ENCODE measurements at places on chromosomes 11 and 22.

DNA sequence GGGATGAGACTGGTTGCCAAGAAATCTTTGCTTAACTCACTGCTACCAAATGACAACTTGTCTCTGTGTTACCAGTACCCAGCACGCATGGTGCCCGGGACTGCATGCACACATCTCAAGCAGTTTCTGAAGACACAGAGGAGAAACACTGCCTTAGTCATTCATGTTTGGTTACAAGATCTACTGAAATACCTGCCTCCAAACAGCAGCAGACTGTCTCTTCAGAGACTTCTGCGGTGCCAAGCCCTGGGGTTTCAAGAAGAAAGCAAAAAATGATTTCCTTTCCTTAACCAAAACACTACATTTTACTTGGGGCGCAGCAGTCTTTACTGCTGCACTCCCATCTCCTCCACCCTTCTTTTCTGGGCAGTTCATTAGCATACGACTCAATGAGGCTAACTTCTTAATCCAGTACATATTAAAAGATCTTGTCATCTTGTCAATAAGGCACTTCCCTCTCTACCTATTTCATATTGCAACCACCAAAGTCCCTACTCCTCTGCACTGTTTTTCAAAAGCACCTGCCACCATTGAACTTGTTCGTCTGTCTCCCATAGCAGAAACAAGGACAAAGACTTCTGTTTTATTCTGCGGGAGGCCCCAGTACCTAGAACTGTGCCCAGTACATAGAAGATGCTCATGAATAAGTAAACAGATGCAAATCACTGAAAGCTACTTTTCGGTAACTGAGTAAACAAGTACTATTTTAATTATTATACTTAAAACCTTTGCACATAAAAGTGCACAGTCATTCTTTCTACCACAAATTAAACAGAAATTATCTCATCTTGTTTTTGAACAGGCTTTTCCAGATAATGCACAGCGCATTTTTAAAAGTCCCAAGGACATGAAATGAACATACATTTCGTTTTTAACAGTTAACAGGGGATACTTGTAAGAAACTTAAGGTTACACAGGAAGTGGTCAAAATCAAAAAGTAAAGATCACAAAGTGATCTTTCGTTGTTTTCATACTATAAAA is 4.0 kb downstream of the NAP1L4 start:
- no peak for DNase-seq

DNA sequence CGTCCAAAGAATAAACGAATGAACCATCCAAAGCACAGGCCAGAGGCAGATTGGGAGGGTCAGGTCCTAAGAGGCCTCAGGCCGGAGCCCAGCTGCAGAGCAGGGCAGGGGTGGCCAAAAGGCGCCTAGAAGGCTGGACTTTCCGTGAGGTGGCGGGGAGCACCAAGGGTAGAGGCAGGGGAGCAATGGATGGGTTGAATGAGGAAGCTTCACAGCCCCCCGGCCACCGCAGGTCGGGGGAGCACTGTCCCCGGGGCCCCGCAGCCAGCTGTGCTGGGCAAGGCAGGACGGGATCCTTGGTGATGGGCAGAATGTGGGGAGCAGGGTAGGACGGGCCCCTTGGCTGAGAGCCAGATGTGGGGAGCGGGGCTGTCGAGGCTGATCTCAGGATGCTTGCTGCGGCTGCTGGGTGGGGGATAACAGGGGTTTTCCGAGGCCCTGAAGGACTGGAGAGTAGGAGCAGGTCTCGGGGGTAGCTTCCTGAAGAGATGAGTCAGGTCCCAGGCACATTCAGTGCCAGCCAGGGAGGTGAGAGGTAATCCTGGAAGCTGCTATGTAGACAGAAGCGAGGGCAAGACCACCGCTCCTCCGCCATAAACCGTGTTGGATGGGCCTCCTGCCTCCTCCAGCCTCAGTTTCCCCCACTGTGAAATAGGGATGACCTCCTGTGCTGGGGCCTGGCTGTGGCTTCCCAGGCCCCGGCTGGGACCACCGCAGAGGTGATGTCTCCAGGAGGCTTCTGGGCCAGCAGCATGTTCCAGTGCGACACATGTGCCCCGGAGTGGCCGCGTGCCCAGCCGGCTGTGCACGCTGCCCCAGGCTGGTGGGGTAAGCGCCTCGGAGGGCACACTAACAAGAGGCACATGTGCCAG is 34.6 kb upstream of the KCNQ1OT1 start:
- no peak for DNase-seq

GRCh38 chr11:118914987-118915386 is 10.7 kb downstream of the BCL9L start:
- DNase-seq: no peak

DNA sequence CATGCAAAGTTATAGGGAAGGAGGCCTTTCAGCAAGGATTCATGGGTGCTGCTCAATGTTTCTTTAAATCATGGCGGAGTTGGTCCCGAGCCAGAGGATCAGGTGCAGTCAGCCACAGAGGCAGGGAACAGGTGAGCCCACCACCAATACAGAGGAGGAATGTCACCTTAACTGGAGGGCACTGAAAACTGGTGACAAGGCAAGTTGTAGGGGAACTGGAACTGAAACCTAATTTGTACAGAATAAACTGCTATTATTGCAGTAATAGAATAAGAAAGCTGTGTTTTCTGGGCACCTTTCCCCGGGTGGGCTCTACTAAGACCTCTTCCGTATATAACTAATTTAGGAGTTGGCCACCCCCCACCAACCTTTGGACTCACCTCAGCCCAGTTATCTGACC is 296.0 kb upstream of the NARS2 start:
- DNase-seq: no peak

DNA sequence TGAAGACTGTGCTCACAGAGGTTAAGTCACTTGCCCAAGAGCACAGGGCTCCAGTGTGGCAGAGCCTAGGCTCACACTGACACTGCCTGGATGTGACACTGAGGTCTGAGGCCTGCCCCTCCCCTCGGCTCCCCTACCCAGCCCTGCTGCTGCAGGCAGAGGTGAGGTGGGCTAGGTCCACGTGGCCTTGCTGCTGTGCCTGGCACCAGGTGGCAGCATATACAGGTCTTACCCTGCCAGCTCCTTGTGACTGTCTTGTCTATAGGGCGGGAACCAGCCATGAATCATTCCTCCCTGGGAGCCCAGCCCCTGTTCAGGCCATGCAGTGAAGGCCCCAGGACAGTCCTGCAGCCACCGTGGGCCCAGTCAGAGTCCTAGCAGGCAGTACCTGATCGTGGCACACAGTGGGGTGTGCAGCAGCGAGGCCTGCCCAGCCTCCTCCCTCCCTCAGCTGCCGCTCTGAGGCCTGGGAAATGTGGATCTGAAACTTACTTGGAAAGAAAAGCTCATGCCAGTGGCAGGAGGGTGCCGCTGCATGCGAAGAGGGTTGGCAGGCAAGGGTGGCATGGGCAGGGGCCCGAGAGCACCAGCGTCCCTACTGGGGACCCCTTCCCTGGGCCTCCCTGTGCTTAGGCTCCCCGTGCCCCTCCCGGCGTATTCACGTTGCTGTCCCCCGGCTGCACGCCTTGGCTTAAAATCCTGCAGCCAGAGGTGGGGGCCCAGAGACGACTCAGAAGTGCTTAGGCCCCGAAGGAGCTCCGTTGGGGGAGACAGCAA is 1.2 kb upstream of the CERK start:
- DNase-seq: no peak

GRCh38 chr11:130124096-130124495 is 35.5 kb upstream of the ST14 start:
- no peak for DNase-seq

- no peak for DNase-seq
Observed at GRCh38 chr11:77413850-77414460, 59.9 kb downstream of the PAK1 start.

DNA sequence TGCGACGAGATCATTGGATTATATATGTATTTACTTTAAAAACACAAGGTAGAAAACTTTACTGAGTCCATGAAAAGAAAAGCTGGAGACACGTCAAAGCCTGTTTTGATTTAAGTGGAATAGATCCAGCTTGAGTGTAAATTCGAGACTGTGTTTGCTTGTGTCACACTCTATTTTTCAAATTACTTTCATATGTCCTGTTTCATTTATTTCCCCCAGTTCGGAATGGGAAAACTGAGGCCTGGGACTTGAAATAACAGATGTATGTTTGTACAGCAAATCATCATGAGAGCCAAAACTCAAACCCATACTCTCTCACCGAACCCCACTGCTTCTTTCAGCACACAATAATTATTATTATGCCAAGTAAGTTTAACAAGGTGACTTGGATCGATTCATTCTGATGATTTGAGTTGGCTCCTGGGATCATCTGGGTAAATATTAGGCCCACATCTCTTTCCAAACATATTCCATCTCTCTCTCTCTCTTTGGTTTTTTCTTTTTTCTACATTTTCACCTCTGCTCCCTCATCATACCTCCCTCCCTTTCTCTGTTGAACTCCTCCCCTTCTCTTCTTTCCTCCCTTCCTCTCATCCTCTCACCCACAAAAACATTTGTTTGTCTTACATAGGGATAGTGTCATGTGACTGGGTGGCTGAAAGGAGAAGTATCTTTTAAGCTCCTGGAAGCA is 21.2 kb downstream of the FZD4 start:
- no peak for DNase-seq

DNA sequence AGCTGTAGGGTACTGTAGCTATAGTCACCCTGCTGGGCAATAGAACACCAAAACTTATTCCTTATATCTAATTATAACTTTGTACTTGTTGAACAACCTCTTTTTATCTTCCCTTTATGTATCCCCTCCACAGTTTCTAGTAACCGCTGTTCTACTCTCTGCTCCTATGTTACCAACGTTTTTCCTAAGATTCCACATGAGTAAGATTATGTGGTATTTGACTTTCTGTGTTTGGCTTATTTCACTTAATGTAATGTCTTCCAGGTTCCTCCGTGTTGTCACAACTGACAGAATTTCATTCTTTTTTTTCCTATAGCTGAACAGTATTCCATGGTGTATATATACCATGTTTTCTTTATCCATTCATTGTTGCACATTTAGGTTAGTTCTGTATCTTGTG is 258.4 kb downstream of the DYNC2H1 start:
- no peak for DNase-seq

GRCh38 chr11:90434858-90435257 is 212.0 kb upstream of the CHORDC1 start:
- no peak for DNase-seq

DNA sequence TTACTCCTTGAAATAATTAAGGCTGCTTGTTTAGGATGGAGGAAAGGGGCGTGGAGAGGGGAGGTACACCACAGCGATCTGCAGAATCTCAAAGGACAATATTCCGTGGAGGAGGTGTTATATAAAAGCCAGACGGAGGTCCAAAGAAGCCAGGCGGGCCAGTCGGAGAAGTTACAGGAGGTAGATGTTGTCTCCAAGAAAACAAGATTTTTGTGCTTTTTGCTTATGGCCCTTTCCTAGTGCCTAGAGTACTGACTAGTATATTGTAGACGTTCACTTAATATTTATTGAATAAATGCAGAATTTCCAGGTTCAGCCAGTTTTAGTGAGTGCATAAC is 761 bp downstream of the ZDHHC13 start:
- no peak for DNase-seq

DNA sequence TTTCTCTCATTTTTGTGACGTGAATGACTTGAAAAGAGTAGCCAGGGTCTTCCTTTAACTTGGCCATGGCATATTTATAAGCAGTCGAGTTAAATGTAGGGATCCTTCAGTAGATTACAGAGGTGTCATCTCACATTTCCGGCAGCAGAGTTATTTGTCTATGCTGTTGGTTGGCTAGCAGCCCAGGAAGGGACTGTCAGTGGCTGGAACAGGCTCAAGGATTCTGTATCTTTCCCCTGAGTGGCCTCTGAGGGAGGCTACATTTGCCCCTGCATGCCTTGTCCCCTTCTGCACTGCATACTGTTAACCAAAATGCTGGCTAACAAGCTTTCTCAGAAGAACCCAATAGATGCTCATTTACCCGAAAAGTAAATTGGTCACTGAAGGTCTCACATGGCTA is 187.6 kb downstream of the PGR start:
- no peak for DNase-seq

DNA sequence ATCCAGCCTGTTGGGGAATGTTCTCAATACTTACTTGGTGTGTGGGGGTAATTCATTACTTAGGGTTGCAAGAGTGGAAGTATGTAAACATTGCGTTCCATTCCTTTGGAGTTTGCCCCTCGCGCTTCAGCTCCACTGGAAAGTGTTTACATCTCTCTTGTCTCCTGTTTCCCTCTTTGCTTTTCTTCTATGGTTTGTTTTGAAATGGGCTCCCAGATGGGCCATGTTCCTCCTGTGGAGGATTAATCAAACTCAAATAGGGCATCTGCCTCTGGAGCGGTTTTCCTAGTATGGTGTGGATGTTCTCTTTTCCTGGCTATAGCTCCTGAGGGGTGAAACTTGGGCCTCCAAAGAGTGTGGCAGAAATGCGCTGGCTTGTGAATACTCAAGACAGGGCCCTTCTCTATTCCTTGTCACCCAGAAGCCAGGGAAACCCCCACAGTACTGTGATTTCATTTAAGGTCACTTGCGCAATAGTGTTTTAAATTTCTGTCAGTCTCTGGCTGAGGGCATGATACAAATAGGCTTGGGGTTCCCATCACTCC is 51.9 kb downstream of the CD44 start:
- no peak for DNase-seq

DNA sequence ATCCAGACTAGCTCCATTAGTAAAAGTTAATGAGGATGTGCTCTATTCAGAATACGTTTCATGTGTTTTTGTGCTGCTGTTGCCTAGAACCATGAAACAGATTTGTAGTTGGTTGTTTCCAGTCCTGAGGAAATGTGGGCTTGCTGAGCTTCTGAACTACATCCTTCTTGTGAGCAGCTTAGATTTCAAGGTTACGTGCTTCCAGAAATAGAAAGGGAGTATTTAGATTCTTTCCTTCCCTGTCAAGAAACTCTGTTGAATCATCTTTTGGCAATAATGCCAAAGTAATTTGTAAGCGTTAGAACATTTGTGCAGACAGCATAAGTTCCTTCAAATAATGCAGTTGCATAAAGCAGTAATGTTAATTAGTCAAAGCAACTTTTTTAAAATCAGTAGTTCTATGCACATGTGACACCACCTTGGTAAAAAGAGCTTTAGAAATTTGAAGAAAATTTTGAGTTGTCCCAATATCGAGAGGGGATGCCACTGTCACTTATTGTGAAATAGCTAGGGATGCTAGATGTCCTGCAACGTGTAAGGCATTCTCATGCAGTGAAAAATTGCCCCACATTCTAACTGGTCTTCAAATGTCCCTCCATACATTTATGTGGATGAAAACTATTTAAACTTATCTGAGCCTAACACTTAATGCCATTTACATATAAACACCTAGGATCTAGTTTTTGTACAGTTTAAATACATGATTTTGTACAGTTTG is 169.6 kb downstream of the ETS1 start:
- DNase-seq: no peak

DNA sequence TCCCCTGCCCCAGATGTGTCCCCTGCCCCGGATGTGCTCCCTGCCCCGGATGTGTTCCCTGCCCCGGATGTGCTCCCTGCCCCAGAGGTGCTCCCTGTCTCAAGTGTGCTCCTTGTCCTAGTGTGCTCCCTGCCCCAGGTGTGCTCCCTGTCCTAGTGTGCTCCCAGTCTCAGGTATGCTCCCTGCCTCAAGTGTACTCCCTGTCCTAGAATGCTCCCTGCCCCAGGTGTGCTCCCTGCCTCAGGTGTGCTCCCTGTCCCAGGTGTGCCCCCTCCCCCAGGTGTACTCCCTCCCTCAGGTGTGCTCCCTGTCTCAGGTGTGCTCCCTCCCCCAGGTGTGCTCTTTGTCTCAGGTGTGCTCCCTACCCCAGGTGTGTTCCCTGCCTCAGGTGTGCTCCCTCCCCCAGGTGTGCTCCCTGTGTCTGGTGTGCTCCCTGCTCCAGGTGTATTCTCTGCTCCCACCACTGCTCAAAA is 48.7 kb upstream of the RASD2 start:
- no peak for DNase-seq

- DNase-seq: no peak
Observed at GRCh38 chr11:32198053-32198452, 107.2 kb downstream of the RCN1 start.

All from GM18507 (cell line).